ENCODE measurements at places on chromosomes 4 and X. TPM values are rescaled to one million over a fixed set of nuclear protein-coding genes. Genes with fewer than 3 reads are reported as not detected.
A peak's percentile ranks its signal among the peaks of the same experiment; 100 is the strongest.

DNA sequence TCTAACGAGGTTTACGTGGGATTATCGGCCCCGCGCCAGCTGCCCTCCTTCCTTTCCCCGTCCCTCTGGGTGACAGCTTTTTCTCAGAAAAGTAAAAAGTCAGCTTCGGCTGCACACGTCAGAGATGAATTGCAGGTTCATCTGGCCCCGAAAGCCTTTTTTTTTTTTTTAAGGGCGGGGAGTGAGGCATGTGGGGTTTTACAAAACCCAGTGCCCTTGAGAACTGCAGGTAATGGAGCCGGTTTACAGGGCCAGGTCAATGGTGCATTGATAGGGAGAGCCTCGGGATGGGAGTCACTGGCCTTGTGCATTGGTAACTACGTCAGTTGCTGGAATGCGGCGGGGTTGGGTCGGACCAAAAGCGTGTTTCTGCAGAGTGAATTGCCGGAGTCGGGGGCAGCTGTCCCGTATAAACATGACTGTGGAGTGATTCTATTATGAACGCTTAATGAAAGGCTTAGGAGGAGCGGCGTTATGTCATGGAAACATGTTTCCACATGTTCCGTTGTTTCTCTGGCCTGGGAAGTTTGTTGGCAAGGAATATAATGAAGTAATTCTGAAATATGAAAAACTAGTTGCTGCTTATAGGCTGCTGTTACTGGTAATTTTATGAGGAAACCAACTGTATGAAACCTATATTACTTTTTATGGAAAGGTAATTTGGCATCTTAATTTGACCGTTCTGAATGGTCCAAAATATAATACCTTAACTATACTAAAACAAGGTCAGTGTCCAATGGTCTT, 1.1 kb downstream of the HSPA4L start:
- peak; percentile 65 for DNase-seq

DNA sequence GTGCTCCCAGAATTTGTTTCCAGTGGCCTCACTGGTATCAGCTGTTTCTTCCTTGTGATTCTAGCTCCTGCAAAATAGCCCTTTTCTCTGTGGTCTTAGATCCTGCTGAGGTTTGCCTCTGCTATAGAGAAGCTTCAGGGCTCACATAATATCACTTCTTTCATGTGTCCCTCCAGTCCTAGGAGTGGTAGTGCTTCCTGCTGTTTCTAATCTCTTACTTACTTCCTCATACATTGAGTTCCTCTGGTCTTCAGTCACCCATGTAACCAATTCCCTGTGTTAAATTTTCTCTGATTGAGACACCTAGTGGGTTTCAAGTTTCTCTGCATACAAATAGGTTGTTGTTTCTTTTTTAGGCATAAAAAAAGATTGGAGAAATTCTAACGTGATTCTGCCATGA, 1567.9 kb downstream of the ARAP2 start:
- no peak for DNase-seq

DNA sequence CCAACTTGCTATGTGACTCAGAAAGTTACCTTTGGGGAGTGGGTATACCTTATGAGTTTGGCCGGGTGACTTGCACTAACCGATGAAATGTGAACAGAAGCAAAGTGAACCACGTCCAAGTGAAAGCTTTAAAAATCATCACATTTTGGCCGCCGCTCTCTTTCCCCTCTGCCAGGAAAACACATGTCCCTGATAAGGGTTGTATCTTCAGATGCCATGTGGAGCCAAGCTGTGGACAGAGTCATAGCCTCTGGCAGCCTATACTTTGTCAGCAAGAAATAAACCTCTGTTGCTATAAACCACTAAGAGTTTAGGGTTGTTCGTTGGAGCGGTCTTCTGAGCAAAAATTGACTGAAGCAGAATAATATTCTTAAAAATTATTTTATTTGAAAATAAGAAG, 92.3 kb downstream of the PRDM5 start:
- DNase-seq = peak; percentile 21

DNA sequence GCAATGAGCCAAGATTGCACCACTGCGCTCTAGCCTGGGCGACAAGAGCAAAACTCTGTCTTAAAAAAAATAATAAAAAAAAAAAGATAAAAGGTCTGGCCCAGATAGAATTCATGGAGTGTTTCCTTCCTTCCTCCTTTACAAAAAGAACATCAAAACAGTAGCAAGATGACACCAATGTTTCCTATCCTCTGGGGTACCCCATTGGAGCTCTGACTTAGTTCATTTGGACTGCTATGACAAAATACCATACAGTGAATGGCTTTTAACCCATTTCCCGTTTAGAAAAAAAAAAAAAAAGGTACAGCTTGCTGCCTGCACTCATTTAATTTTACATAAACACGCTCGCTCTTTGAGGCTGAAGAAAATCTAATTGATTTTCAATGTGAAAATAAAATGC, 89.9 kb upstream of the PRKX start:
- DNase-seq = no peak

GRCh38 chrX:125744914-125745313, 421.2 kb downstream of the DCAF12L2 start:
- no peak for DNase-seq

- DNase-seq = no peak
These were observed 289.7 kb downstream of the DKK2 start for GRCh38 chr4:106746451-106746850.

- no peak for DNase-seq
These were observed 162.2 kb downstream of the BCOR start for GRCh38 chrX:39935411-39936064.

PRRG1 gene
- total RNA-seq = 16.1 TPM

- no peak for DNase-seq
These were observed 37.1 kb downstream of the BRCC3 start for GRCh38 chrX:155108427-155108826.

- DNase-seq = peak; percentile 38
These were observed 42.8 kb downstream of the IL21 start for GRCh38 chr4:122577808-122578781.

TNIP3 gene
- total RNA-seq = 0.28 TPM

P2RY4 gene
- not detected for total RNA-seq

GAGE12E gene
- total RNA-seq = not detected

- DNase-seq = no peak
These were observed 330.0 kb downstream of the HNRNPD start for GRCh38 chr4:82043809-82044137.

- no peak for DNase-seq
These were observed 34.1 kb upstream of the MXD4 start for GRCh38 chr4:2295900-2296442.

All from IMR-90 (cell line).